A549 (cell line): ENCODE measurements at places on chromosomes 2 and 18.

DNA sequence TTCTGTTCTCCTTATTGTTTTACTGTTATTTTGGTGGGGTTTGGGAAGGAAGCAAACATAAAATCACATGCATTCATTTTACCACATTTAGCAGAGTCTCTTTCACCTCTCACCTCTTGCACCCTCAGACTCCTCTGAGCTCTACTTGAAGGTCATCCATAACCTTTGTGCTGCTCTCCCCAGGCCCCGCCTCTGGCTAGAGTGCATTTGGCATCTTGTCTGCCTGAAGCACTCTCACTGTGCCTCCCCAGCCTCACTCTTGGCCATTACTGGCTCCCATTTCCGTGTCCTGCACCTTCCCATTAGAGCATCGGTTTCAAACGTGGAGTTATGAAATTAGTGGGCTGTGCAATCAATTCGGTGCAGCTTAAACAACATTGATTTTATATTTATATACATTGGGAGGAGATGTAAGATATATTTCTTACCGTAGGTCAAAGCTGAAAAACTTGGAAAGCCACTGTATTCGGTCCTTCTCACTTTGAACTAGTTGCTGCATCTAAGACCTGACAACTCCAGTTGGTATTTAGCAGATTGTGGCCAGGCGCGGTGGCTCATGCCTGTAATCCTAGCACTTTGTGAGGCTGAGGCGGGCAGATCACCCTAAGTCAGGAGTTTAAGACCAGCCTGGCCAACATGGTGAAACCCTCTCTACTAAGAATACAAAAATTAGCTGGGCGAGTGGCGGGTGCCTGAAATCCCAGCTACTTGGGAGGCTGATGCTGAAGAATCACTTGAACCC, 6.9 kb upstream of the ZFAND2B start:
- no peak for DNase-seq

GRCh38 chr2:216119986-216120385, 10.8 kb downstream of the XRCC5 start:
- DNase-seq: no peak

DNA sequence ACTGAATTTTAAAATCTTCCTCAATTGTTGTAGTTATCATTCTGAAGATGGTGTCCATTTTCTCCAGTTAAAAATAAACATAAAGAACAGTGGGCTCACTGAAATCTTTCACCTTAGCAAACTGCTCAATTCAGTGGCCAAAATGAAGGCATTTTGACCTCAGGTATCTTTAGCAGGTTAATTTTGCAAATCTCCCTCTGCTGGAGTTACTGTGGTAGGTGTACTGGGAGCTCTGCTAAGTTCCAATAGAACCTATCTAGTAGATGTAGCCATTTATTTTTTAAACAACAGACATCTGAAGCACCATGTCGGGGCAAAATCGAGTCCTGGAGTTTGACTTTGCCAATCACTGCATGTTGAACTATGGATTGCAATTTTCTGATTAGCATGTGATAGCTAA, 177.1 kb downstream of the IRS1 start:
- no peak for DNase-seq

DNA sequence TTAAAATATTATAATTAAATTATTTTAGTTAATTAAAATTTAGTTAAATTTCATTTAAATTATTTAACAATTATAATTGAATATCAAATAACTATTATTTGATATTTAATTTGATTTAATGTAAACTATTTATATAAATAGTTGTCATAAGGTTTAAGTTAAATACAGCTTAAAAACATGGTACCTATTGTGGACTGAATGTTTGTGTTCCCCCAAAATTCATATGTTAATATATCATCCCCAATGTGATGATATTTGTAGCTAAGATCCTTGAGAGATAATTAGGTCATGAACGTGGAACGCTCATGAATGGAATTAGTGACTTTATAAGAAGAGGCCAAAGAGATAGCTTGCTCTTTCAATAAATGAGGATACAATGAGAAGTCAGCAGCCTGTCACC, 505.7 kb upstream of the LRATD1 start:
- DNase-seq: no peak

DNA sequence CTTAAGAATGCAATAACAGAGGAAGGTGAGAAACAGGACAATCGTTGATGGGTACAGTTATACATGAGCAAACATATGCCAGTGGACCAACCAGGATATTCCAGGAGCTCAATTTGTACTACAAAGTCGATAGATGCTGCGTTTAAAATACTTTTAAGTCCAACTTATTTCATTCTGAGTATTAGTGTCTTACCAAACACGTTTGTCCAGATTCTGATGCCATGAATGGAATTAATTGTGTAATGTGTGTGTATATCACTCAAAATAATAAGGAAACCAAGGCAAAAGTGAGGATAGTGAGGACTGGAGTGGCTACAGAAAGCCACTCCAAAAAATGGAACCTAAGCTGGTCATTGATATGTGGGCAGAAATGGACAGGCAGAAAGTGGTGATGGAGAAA, 332.6 kb downstream of the RIT2 start:
- no peak for DNase-seq

- peak; percentile 79 for DNase-seq
Observed at GRCh38 chr2:71882949-71883472, 264.7 kb downstream of the CYP26B1 start.

GRCh38 chr2:230071421-230071820, 2.7 kb upstream of the SLC16A14 start:
- DNase-seq: no peak

DNA sequence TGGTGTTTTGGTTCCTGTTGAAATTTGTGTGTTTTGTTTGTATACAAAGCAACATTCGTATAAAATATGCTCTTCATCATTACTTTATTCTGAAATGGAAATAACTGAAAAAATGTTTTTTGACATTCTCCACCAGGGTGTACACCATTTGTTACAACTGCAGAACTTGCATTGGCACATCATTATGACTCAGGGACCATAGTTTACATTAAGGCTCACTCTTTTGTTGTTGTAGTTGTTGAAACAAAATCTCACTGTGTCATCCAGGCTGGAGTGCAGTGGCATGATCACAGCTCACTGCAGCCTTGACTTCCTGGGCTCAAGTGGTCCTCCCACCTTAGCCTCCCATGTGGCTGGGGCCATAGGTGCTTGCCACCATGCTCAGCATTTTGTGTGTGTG, 676.6 kb downstream of the TDRD15 start:
- no peak for DNase-seq

- DNase-seq: no peak
Observed at GRCh38 chr18:43482136-43482535, 204.8 kb upstream of the SYT4 start.

DNA sequence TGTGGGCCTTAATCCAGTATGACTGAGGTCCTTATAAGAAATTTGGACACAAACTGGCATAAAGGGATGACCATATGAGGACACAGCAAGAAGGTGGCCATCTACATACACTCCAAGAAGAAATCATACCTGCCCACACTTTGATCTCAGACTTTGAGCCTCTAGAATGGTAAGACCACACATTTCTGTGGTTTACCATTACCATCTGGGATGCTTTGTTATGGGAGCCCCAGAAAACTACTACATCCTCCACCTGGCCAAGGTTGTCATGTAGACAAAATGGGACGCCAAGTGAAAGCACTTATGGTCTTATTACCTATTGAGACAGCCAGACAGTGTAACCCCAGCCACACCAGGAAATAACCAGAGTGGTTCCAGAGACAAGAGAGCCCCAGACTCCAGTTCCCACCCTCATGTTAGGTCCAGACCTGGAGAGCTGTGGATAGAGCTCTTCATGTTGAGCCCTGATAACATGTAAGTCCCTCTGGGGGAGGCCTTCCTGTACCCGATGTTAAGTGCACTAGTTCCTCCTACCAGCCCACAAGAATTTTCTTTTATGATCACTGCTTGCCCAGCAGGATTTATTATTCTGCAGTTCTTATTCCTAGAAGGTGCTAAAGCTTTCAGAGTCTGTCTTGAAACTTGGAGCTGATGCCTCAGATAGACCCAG, 4.6 kb upstream of the ADD2 start:
- DNase-seq: no peak

GRCh38 chr2:6650311-6650710, 215.4 kb downstream of the CMPK2 start:
- DNase-seq: no peak

GRCh38 chr18:50944245-50944932, 23.5 kb upstream of the ELAC1 start:
- no peak for DNase-seq

DNA sequence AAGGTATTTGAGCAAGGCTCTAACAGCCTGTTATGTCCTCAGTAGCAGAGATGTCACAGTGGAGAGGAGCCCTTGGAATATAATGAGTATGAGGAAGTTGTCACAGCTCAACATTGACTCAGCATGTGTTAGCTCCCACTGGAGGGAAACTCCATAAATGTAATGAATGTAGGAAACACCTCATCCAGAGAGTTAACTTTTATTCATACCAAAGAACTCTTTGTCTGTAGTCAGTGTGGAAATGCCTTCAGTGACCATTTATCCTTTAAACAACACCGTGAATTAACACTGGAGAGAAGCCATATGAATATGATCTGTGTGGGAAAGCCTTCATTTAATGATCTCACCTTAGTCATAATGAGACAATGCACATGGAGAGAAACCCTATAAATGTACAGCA, 59.7 kb downstream of the CYP1B1 start:
- DNase-seq: no peak

- DNase-seq: peak; percentile 62
Observed at GRCh38 chr2:174510583-174511189, 23.9 kb upstream of the GPR155 start.

GRCh38 chr18:33034945-33035344, 262.1 kb upstream of the KLHL14 start:
- no peak for DNase-seq

DNA sequence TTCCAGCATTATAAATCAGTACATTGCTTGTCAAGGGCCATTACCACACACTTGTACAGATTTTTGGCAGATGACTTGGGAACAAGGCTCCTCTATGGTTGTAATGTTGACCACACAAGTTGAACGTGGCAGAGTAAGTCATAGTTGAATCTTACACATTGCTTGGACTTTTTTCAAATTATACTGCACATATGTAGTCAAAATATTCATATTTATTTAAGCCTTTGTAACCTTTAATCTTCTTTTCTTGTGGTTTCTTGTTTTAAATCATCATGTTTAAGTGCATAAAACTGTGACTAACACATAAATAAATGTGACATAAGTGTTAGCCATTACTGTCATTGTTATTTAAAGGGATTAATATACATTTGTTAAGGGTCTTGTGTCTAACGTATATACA, 52.1 kb upstream of the EPB41L5 start:
- no peak for DNase-seq

GRCh38 chr18:41266616-41267015, 688.4 kb upstream of the PIK3C3 start:
- DNase-seq: no peak

GRCh38 chr18:41992703-41993102, 37.7 kb downstream of the PIK3C3 start:
- DNase-seq: no peak

DNA sequence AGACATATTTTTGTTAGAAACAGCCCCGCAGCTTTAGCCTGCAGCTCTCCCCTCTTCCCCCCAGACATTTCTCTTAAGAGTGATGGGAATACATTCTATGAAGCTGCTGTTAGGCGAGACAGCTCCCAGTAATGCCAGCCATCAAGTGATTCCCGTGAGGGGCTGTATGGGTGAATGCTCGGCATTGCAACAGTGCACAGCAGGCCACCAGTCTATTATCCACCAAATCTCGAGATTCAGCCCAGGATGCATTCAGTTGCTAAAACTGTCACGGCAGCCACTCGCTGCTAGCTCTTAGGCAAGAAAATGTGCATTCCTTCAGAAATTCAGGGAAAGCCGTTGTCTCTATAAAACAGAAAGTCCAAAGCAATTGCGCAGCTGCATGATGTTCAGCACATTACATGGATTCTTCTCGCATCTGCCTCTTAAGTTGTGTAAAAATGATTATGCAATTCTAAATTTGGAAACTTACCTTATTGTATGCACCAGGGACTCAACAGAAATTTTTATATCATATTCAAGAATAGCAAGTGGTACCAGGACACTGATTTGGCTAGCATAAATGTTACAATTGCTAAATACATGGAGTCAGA, 211.3 kb upstream of the ARL4C start:
- no peak for DNase-seq

DNA sequence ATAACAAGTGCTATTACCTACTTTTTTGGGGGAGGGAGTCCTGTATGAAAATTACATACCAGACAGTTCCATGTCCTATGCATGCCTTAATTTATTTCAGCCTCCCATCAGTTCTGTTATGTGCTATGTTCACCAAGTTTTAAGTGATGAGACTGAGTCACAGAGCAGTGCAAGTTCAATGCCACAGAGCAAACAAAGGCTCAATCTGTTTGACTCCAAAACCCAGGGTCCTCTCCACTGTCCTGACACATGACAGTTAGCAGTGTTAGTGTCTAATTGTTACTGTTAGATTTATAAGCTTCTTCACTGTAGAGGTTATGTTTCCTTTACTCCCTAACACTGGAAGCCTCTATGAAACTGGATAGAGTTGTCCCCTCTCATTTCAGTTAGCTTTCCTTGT, 498.0 kb downstream of the PARD3B start:
- no peak for DNase-seq

DNA sequence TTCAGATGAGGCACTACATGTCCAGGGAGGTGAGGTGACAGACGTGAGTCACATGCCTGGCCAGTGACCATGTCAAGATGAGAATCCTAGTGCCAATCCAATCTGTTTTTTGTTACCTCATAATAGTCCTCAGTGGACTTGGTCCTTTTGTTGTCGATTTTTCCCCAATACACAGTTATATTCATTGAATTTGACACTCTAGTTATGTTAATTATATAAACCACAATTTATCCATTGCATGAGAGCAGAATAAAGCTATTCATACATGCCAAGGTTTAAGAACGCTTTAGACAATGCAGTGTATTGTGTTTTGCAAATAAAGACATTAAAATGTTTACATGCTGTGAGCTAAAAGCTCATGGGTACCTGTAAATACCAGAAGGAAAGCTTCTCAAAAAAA, 21.6 kb upstream of the TMEFF2 start:
- no peak for DNase-seq

GRCh38 chr2:132757676-132758075, 87.7 kb upstream of the LYPD1 start:
- DNase-seq: peak; percentile 8

GRCh38 chr18:6056171-6056910, 161.0 kb upstream of the TMEM200C start:
- DNase-seq: peak; percentile 5

- DNase-seq: peak; percentile 69
Observed at GRCh38 chr2:73020657-73021370, 50.7 kb downstream of the SFXN5 start.

DNA sequence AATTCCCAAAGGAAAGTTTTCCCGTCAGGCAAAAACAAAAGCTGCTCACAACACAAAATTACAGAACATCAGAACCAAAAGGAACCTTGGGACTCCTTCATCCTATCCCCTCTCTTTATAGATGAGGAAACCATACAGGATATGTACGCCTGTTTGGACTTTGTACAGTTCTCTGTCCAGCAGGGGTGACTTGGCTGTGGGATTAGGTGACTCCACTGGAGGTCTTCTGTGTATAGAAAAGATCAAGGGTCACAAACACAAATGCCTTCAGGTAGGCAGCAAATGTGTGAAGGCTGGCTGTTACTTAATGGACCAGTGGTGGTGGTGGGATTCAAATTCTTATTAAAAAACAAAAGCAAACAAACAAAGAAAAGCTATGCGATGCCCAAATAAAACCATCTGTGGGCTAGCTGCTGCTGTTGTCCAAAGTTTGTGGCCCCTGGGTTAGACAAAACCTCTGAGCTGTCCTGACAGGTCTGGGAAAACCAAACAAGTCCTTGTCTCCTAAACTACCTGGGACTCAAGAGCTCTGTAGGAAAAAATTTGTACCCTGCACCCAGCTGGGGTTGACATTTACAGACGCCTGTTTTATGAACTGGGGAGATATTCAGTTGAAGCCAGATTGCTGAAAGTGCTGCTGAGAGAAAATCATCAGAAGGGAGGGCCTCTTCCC, 1.3 kb upstream of the CEP68 start:
- DNase-seq: no peak
